ENCODE measurements at places on chromosomes 6 and 20.

DNA sequence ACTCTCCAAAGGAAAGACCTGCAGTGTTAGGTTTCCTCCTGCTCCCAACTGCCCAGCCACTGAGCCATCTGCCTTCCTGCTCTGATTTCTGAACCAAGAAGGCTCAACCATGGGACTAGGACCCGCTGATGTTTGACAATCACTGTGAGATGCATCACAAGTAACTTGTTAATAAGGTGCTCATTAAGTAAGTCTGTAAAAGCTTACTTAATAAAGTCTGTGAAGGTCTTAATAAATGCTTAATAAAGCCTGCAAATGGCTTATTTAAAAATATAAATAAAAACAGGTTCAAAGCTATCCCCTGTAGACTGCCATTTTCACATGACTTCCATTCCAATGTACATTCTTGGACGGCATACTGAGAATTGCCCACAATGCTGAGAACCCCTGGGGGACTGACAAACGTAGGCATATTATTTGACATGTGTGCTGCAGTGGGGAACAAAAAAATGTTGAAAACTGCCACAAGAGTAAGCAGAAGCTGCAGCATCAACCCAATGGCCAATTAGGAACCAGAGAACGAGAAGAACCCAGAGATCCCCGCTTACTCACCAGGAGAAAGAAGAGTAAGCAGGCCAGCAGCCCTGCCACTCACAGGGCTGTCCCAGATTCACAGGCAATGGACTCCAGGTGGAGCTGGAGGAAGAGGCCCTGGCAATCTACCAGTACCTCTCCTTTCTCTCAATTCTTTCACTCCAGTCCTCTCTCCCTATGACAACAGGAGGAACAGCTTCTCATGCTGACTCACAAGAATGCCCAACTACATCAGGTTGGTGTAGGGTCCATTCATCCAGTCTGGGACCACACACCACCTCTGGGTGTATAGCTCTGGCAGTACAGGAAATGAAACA lies 19.5 kb downstream of the KIF13A start:
- DNase-seq: no peak

DNA sequence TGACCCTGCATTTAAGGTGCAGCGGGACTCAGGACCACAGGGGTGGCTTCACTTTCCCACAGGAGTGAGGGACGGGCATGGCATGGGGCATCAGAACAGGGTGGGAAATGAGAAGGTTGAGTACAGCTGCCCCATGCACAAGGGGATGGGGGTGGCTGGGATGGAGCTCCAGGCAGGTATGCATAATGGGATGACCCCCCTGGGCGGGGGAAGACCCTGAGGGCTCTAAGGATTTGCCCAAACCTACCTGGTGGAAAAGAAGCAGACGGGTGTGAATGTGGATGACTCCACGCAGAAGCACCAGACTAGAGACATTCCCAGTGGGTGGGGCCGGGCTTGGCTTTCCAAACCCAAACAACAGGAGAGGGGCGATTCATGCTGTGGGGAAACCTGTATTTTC lies 200.3 kb downstream of the SYNDIG1 start:
- DNase-seq: no peak

DNA sequence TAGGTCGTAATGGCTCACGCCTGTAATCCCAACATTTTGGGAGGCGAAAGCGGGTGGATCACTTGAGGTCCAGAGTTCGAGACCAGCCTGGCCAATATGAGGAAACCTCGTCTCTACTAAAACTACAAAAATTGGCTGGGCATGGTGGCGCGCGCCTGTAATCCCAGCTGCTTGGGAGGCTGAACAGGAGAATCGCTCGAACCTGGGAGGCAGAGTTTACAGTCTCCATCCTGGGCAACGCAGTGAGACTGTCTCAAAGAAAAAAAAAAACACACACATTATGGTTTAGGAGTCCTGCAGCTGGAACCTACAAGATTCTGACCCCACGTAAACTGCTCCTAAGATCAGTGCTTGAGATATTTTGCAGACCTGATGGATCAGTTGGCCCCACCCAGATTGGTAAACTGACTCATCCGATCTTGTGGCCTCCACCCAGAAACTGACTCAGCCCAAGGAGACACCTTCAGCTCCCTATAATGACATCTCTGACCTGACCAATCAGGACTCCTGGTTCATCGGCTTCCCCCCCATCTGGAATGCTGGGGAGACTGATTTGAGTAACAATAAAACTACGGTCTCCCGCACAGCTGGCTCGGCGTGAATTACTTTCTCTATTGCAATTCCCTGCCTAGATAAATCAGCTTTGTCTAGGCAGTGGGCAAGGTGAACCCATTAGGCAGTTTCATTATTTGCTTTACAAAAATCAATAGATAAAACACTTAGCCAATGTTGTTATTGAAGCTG lies 96.2 kb upstream of the BTN3A2 start:
- DNase-seq: no peak

DNA sequence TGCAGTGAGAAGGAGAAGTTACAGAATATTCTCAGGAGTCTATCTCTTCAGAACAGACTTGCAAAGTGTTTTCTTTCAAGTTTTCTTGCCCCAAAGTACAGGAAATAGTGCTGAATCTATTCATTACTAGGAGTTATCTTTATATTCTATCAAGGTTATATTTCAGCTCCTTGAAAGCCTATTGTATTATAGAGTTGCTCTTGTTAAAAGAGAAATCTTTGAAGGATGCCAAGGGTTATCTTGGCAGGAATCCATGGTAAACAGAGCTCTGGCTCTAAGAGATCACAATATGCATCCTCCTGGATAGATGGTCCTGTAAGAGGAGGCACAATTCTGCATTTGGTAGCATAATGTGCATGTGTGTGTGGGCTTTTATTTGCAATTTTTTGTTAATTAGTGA lies 21.2 kb upstream of the SNRPB2 start:
- no peak for DNase-seq

DNA sequence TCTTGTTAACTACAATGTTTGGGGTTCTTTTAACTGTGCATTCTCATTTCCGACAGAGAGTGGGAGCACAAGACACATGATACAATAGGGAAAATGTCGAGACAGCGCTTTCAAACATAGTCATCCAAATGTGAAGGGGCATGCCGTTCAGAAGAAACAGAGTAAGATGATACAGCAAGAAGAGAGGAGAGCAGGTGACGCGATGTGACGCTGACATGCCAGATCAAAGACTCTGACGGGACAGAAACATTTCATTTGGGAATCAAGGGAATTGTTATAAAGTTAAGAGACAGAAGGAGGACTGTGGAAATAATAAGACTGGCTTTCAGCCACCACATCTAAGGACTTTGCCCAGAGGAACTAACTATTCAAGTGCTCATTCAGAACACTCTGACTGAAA lies 117.4 kb downstream of the FAXC start:
- no peak for DNase-seq

- peak; percentile 23 for DNase-seq
Observed at GRCh38 chr6:149840345-149841075, 23.6 kb downstream of the LRP11 start.

DNA sequence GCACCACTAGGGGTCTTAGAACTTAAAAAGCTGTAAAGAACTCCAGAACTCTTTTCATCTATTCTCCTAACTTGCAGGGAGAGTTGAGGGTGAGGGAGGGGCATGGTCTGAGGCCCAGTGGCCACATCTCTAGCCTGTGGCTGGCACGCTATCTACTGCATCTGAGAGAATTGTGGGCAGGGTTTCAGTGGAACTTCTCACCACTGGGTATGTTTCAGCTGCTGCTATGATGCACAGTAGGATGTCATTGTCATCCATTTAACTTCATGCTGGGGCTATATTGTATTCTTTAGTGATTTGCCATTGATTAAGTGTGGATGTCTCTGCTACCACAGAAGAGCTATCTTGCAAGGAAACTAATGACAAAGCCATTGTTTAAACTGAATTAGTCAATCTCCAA lies 4.5 kb downstream of the TMEM14A start:
- no peak for DNase-seq

GRCh38 chr6:104688283-104688969 lies 171.3 kb downstream of the HACE1 start:
- no peak for DNase-seq

- no peak for DNase-seq
Observed at GRCh38 chr6:14966096-14966905, 279.6 kb upstream of the JARID2 start.

DNA sequence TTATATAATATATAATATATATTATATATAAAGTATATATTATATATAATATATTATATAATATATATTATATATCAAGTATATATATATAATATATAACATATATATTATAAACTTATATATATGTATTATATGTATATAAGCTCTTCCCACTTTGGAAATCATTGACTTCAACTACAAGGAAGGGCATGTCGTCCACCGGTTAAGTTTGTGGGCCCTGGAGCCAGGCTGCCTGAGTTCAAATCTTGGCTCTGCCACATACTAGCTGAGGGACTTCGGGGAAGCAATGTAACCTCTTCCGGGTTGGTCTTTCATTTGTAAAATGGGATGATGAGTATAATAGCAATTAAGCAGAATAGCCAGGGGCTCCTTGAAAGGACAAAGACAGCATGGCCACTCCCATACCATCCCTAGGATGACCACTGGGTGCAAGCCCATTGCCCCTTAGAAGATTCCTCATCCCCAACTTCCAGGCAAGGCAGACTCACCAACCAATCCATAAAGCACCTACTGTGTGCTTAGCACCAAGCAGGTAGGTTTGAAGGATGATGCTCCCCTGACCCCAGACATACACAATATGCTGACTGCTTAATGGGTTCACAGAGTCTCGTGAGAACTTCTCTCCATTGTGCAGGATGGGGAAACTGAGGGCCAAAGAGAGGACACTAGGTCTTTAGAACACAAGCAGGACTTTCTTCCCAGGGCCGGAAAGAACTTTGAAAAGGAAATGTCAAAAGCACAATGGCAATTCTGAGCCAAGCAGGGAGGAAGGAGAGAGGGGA lies 163.2 kb downstream of the MRPL14 start:
- no peak for DNase-seq

- DNase-seq: no peak
Observed at GRCh38 chr6:121516331-121516730, 80.9 kb downstream of the GJA1 start.

- DNase-seq: no peak
Observed at GRCh38 chr6:40802481-40802880, 215.3 kb upstream of the LRFN2 start.

- DNase-seq: no peak
Observed at GRCh38 chr20:6489361-6490171, 277.9 kb upstream of the BMP2 start.

DNA sequence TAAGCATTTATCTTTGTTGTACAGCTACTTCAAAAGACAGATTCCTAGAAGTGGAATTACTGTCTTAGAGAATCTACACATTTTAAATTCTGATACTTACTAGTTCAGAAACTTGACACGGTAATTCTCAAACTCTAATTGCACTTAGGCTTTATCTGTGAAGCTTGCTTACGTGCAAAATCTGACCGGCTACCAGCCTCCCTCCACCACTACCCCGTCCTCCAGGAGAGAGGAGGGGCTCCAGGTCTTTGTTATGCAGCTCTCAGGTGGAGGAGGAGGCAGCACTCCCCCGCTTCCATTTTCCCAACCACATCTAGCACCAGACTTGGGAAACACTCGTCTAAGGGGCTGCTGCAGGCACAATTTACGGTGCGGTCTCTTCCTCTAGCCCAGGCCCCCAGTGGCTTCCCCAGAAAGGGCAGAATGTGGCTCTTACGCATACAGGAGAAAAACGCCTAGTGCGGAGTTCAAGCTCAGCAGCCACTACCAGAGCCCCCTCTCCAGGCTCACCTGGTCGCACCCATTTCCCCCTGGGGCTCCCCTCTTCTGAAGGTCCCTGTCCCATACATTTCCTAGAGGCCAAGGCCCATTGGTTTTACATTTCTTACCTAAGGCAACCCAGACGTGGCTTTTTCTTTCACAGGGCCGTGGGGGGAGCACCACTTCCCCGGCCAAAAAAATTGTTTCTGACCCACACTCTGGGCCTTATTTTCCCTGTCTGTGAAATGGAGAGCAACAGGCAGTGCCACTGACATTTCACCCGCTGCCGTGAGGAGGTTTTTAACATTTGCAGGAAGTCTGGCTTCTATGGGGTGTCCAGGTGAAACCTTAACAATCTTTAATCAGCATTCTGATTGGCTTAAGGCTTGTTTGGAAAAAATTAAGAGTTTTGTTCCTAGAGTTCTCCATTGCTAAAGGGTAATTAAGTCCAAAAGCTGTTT lies 1.6 kb upstream of the TGIF2 start:
- no peak for DNase-seq

GRCh38 chr6:101403216-101403945 lies 9.9 kb downstream of the GRIK2 start:
- no peak for DNase-seq

- no peak for DNase-seq
Observed at GRCh38 chr6:151021896-151022295, 156.4 kb downstream of the MTHFD1L start.

DNA sequence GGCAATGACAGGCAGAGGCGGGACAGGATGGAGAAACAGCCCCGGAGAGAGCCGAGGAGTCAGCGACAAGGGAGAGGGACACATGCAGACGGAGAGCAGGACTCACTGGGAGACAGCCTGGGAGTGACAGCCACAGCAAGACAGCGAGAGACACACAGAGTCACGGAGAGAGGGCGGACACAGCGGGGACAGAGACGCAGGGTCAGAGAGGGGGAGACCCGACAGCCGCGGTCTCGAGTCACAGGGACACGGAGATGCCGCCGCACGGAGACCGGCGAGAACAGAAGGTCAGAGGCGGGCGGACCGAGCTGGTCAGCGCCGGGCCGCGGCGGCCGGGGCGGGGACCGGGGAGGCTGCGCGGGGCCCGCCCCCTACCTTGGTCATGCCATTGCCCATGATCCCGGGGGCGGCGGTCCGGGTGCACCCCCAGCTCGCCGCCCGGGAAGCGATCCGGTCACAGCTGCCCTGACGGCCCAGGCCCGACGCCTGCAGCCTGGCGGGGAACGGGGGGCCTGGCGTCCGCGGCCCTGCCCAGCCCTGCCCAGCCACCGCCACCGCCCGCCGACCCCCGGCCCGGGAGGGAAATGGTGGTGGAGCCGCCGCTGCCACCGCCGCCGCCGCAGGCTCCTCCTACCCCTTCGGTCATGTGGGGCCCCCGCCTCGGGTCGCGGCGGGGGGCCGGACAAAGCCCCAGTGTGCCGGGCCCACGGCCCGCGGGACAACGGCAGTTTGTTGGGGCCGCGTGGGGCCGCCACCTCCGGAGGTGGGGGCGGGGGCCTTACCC lies at the start of the genes DUSP15 and TTLL9:
DUSP15 (minus strand) TSS at position 586 of the 784 bp plus-strand sequence; CDS start at position 396, 190 bp downstream.
TTLL9 (plus strand) TSS at position 693 of the 784 bp plus-strand sequence. CDS start 493 bp downstream, outside the sequence.
- no peak for DNase-seq

DNA sequence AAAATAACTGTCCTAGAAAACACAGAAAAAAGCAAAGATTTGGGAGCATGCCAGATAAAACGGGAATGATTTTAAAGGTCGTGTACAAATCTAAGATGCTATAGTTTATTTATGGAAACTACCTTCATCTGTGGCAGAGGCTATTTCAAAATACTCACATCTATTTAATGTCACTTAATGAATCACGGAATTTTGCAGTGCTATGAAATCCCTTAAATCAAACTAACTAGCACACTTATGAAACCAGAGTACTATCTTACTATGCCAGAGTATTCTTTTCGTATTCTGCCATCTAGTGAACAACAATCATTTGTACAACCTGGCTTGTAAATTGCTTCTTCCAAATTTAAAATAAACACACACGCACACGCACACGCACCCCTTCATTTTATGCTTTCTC lies 77.9 kb upstream of the BMP5 start:
- DNase-seq: no peak

Data from MM.1S (cell line).